ENCODE measurements at places on chromosomes 12 and 14. TPM values are rescaled to one million over a fixed set of nuclear protein-coding genes. Genes with fewer than 3 reads are reported as not detected.

GRCh38 chr12:10617863-10618262 is 4.5 kb upstream of the MAGOHB start:
- DNase-seq, result no peak

Gene SOAT2
- 0.03 TPM for polyA plus RNA-seq

DNA sequence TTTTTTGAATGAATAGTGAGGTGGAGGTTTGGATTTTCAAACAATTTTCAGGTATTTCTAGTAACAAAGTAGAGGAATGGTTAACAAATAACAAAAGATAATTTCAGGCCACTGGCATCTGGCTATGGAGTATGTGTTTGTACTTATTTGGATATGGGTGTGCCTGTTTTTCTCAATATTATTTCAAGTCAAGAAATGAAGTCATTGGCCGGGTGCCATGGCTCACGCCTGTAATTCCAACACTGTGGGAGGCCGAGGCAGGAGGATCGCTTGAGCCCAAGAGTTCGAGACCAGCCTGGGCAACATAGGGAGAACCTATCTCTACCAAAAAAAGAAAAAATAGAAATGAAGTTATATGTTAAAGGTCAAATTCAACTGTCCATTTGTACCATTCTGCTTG is 13.9 kb downstream of the SLC35E3 start:
- no peak for DNase-seq

DNA sequence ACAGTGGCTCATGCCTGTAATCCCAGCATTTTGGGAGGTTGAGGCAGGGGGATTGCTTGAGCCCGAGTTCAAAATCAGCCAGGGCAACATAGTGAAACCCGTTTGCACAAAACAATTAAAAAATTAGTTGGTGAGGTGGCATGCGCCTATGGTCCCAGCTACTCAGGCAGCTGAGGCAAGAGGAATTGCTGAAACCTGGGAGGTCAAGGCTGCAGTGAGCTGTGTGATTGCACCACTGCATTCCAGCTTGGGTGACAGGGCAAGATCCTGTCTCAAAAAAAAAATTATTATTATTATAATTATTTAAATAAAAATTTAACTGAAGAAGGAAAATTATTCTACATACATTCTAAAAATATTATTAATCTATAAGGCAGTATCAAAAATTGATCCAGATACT is 164.1 kb downstream of the ITPR2 start:
- no peak for DNase-seq

Gene PLEK2
- polyA plus RNA-seq, result 0.51 TPM

Gene NOXRED1
- polyA plus RNA-seq, result 0.04 TPM

DNA sequence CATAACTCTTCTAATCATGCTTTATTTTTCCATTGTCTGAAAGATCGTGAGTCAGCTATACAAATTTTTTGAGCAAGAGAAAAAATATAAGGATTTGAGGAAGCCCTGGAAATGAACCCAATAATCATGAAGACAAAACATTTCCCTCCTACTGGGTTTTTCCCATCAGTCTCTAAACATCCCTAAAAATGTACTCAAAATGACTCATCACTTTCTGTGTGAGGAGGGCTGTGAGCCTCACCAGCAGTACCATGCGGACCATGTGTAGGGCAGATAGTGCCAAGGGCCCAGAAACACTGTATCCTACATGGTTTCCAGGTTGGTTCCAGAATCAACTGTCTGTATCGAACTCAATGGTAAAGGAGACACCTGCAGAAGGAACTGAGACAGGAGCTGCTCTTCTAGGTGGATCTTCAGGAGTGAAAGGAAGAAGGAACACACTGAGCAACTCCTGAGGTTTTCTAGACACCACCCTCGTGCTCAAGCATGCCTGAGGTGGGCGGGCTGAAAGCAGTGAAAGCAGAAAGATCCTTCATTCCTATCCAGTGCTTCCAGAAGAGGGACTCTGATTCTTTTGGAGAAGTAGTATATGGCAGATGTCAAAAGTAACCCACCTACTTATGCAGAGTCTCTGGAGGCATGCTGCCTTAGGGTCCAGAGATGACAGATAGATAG is 48.6 kb upstream of the RHOJ start:
- DNase-seq, result no peak

DNA sequence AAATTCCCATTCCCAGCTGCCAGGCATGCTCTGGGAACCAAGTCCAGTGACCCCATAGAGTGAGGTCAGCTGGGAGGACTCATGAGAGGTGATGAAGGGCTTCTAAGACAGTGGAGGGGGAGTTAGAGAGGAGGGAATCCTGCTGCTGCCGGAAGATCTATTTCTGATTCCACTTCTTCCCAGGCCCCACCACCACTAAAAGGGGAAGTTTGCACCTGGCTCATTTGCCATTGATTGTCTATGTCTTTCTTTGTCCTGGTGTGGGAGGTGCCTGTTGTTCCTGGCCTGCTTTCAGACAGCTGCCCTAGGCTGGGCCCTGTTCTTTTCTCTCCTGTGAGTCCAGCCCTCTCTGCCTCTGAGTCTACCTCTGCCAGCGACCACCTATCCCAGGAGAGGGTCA is 3.0 kb upstream of the KRT6A start:
- no peak for DNase-seq

DNA sequence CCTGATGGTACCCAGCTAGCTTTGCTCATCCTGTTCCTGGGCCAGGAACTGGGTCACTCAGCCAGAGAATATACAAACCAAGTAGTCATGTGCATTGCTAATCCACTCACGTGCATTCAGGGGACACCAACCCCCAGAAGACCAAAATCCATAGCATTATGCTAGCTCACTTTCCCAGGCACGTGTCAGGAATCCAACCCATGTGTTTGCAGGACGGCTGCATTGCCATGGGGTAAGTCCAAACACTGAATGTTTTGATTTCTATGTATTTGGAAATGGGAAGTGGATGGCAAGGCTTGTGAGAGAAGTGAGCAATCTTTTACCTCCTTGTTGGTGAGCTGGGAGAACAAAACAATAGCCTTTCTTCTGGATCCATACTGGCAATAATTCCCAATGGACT is 87.1 kb upstream of the FOXN3 start:
- DNase-seq, result no peak

- DNase-seq, result no peak
These were observed 182.6 kb downstream of the PIK3C2G start for GRCh38 chr12:18443768-18444437.

DNA sequence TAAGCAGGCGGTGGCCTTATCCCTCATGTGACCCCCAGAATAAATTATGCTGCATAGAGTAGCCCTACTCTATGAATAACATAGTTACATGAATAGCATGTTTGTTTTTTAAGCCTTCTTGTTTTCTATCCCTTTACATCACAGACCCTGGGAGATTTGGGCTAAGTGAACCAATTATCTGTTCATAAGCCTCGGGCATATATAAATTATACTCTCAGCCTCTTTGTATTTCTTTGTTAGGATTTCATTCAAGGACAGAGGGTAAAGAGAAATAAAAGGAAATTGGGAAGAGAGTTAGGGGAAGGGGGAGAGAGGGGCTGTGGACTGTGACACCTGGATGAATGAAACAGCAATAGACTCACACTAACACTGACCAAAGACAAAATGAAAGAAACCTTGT is 35.3 kb upstream of the RTRAF start:
- no peak for DNase-seq

- DNase-seq, result no peak
These were observed 85.3 kb upstream of the BCL11B start for GRCh38 chr14:99357151-99357915.

DNA sequence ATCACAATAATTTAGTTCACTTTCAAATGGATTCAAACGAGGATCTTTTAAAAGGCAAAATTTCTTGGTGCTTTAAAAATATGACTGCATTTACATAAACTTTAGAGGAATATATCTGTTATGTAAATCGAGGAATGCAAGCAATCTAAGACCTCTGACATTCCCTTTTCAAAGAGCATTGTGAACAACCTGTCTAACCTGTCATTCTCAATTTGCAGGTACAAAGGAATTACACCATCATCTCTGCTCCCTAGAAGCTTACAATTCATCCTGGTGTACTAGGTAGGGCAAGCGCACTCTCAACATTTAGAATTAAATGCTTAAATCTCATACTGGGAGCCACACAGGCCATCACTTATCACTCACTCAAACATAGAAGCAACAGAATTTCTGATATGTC is 35.6 kb downstream of the BMP4 start:
- no peak for DNase-seq

Gene NOPCHAP1
- polyA plus RNA-seq, result 8.1 TPM

Gene PPP1R1A
- polyA plus RNA-seq, result 203 TPM

GRCh38 chr12:20801035-20801434 is 9.5 kb upstream of the SLCO1B3 start:
- no peak for DNase-seq

- DNase-seq, result no peak
These were observed 497.7 kb downstream of the FUT8 start for GRCh38 chr14:65910108-65910786.

DNA sequence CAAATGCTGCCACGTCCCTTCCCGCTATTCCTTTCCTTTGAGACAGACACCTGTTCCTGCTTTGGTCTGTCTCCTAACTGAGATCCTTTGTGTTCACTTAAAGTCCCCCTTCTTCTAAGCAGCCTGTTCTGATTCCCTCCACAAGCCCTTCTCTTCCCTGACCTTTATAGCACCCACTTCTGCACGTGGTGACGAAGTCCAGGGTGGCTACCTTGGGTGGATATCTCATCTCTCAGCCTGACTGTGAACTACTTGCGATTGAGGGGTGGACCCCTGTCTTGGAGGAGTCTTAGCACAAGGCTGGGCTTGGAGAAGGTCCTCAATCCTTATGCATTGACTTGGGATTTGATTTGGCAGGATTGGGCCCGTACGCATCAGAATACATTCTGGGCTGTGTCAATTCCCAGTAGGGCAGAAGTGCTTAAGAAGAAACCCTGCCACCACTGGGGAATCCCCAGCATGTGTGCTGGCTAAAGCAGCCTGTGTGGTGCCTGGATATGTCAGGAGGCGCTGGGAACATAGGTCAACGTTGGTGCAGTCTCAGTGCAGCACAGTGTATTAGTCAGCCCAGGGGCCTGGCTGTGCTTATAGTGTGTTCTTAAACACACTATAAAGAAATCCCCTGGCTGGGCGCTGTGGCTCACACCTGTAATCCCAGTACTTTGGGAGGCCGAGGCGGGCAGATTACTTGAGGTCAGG is 23.6 kb downstream of the KRT80 start:
- no peak for DNase-seq

DNA sequence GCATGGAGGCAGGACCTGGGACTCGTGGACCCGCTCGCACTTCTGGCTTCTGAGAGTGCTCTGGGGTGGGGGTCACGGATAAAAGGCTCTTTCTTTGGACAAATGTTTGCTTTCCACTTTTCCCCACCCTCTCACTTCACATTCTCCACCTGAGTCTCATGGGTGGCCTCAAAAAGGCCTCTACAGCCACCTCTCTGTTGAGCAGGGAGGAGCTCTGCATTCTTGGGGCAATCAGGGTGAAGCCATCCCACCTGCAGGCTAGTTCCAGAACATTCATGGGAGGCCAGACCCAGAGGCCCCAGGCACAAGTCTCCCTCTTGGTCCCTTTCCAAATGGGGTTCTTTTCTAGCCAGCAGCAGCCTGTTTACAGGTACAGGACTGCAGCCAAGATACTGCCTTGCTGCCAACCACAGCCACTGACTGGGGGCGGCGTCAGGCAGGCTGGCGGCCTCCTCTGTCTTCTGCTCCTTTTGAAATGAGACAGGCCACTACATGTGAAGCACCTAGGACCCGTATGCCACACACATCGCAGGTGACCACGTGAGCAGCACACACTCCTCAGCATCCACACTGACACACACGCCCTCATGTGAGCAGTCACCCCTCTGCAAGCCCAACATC is 18.2 kb upstream of the CEBPE start:
- DNase-seq, result no peak

- DNase-seq, result no peak
These were observed 391.4 kb downstream of the C12orf75 start for GRCh38 chr12:105721891-105722290.

DNA sequence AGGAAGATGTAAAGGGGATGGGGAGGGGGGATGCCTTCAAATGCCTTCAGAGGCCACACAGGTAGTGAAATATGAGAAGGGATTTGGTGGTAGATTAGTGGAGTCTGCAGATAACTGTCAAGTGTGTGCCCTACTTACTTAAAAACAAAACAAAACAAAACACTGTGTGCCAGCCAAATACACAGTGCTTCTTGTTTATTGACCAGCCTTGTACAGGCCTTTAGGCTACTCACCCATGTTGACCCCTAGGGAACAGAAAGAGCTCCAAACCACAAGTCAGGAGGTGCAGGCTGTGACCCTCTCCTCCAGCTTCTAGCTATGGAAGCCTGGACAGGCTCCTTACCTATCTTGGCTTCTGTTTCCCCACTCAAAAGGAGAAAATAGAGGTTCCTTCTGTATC is 562.0 kb downstream of the ETNK1 start:
- DNase-seq, result no peak

Gene PAX9
- polyA plus RNA-seq, result 0.01 TPM

- DNase-seq, result no peak
These were observed 5.6 kb downstream of the TBPL2 start for GRCh38 chr14:55434805-55435174.

Gene KRT77
- polyA plus RNA-seq, result not detected

Gene KERA
- not detected for polyA plus RNA-seq

GRCh38 chr12:10557329-10557728 is 51.6 kb downstream of the EIF2S3B start:
- DNase-seq, result no peak

Gene NIN
- polyA plus RNA-seq, result 14.3 TPM

GRCh38 chr12:50845021-50845647 is 2.4 kb downstream of the TMPRSS12 start:
- DNase-seq, result no peak

Gene SIX6
- polyA plus RNA-seq, result not detected

DNA sequence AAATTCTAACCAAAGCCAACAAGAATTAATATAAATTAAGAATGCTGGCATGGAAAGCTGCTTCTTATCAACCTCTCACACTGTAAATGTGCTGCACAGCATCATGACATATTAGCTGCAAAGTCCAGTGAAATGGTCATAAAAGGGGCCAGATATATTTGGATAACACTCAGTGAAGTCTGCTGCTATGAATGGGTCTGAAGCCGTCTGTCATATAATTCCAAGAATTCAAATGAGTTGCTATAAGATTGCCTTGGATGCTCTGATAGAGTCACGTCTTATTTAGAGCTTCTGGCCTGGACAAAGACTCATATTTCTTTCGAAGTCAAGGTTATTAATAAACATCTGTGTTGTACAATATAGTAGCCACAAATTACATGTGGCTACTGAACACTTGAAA is 54.3 kb upstream of the OVCH1 start:
- DNase-seq, result no peak

GRCh38 chr12:795305-795704 is 42.9 kb downstream of the WNK1 start:
- DNase-seq, result no peak

Gene CLEC2A
- not detected for polyA plus RNA-seq

DNA sequence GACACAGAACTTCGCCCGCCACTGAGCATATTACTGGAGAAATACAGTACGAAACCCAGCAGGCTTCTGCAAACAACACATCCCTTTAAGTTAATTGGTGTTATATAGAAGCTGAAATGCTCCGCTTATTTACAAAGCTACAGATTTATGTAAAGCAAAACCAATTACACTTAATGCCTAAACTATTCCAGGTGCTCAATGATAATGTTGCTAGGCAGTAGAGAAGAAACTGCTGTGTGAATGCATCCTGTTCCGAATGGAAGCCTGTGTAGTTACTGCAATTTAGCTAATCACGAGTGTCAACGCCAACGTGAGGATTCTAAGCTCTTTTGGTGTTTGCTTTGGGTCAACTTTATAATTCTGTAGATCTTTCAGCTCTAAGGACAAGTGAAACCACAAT is 89.8 kb downstream of the SLC15A5 start:
- no peak for DNase-seq

- DNase-seq, result peak; percentile 77
These were observed 107.1 kb downstream of the GPR135 start for GRCh38 chr14:59358102-59358501.

- no peak for DNase-seq
These were observed 295.9 kb upstream of the ATP2B1 start for GRCh38 chr12:90004319-90005074.

All from heart right ventricle (tissue), 16 donors.